EL (cell line): ENCODE measurements at places on chromosomes 5 and 9.
A peak's percentile ranks its signal among the peaks of the same experiment; 100 is the strongest.

GRCh38 chr9:37309136-37309535 lies 113.4 kb upstream of the GRHPR start:
- peak; percentile 73 for DNase-seq

DNA sequence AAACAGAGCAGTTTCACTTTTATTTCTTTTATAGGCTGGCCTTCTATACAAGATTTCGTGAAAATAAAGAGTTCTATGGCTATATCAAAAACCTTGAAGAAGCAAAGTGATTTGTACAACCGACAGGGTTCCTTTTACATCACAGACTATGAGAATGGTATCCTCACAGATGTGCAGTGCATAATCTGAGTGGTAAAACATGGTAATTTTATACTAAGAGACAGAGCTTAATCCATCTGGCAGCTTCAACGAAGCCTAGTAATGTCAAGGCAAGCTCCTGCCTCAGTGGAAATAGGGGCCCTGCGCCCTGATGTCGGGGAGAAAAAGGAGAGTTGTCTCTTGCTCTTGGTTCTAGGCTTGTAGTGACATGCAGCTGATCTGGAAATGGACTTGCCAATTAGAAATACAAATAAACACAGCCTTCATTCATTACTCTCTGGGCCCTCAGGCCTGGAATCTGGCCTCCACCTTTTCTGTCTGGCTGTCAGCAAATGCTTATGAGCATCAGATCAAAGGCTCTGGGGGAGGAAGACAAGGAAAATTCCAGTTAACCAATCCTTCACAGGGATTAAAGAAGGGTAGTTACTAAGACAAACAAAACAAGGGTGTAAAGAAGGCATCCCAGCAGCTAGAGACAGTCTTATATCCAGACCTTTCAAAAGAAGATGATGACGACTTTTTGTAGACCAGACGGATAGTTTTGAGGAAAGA lies 33.6 kb upstream of the TRIM32 start:
- no peak for DNase-seq

DNA sequence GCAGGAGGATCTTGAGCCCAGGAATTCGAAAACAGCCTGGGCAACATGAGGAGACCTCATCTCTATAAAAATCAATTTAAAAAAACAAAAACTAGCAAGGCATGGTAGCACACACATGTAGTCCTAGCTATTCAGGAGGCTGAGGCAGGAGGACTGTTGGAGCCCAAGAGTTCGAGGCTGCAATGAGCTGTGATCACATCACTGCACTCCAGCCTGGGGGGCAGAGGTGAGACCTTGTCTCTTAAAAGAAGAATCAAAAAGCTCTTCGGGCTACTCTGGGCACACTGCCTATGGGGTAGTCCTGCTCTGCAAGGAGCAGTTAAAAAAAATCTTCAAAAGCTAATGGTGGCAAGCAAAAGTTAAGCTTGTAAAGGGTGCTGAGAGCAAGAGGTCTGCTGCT lies 23.5 kb downstream of the SKP1 start:
- no peak for DNase-seq

DNA sequence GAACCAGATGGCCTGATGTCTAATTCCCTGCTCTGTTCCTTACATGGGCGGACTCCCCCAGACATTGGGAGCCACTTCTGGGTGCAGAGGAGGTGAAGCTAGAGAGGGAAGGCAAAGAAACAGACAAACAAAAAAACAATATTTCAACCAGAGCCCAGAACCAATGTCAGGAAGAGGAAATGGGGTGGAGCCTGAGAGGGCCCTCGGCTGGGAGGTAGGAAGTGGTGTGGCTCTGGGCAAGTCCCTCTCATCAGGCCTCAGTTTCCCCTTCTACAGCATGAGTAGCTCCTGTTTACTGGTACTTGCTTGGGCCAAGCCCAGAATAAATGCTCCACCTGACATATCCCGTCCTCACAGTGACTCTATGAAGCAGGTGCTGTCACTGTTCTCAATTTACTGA lies 11.1 kb downstream of the SH2D3C start:
- no peak for DNase-seq

DNA sequence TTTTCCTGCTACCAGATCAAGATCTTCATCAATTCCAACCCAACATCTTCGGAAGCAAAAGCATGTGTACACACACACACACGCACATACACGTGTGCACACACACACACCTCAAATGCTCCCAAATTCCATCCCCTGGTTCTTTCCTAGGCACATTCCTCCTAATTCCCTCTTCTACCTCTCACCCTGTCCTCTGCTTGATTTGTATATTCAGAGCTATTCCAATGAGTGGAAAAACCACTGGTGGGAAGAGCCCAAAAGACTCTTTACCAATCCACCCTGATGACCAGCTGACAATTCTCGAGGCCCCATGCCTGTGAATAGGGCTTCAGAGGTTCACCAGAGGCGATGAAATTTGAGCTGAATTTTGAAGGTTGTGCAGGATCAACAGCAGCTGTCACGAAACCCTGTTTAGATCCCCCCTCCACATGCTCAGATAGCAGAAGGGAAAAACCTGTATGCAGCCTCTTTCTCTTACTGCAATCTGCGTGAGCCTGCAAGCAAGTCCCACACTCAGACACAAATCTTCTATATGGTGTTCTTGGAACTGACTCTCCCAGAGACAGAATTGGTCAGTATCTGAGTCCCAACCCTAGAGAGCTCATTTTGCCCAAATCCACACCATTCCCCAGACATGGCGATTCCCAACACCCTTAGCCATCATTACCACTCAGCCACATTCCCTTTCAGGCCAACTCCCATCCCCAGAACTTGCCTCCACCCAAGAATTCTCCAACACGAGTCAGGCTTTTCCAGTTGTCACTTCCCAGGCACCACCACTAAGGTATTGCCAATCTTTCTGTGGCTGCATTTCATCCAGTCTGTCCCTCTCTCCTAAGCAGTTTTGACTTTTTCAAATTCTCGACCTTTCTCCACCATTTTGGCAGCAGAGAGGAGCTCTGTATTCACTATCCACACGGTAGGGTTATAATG lies 4.3 kb upstream of the TRIO start:
- no peak for DNase-seq

- no peak for DNase-seq
These were observed 316.2 kb downstream of the BRINP1 start for GRCh38 chr9:119053070-119053469.

DNA sequence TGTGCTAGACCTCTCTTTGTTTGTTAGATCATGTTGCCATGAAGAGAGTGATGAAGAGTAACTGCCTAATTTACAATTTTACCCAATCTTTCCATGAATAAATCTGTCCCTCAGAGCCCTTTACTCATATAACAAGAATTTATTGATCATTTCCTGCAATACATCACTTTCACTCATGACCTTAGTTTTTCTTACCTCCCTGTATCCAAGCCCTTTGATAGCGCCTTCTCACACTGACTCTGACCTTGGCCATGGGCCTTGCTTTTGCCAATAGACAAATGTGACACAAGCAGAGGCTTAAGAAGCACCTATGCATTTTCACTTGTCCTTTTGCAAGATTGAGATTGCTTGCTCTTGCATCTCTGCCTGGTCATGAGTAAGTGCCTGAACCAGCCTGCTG lies 288.1 kb downstream of the NNT start:
- no peak for DNase-seq

DNA sequence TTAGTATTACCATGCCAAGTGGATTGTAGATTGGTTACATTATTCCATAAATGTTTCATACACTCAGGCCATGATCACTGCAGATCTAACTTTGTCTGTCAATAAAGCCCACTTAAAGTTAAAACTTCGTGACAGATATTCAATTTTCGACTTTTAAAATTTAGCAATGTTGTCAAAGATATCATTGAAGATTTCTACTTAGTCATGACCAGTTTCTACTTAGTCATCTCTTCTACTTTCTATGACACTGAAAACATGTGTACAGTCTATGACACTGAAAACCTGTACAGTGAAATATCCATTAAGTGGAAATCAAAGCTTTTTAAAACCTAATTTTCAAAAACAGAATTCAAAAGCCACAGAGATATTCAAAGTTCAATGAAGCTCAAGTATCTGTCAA lies 258.2 kb downstream of the MCTP1 start:
- DNase-seq: no peak

GRCh38 chr5:160432196-160432595 lies 10.5 kb downstream of the PTTG1 start:
- no peak for DNase-seq

GRCh38 chr9:102778746-102779145 lies 216.4 kb upstream of the CYLC2 start:
- DNase-seq: no peak

DNA sequence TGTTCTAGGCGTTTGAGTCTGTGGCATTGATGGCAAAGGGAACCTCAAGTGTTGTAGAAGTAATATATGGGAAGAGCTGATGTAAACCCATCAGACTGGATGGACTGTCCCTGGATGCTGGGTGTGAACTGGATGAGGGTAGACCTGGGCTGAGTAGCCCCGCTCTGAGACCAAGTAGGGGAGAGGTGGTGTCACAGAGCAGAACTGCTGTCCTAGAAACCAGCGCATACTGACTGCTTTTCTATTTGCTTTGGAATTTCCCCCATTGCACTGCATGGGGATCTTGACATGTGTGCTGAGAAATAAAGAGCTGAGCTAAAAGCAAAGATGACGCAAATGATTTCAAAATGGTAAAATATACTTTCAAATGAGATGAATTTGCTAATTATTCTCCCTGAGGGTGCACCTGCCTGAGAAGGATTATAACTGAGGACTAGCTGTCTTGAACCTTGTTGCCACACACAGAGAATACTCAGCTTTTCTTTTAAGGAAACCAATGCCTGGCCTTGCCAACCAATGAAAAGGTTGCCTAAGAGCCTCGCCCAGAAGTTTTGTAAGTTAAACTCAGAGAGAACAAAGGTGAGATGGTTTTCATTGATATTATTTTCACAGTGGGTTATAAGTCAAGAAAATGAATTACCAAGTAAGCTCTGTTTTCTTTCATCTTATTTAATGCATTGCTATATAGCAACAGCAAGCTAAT lies 44.8 kb downstream of the NIM1K start:
- no peak for DNase-seq

- DNase-seq: no peak
These were observed 19.8 kb downstream of the CORO2A start for GRCh38 chr9:98172604-98173003.

DNA sequence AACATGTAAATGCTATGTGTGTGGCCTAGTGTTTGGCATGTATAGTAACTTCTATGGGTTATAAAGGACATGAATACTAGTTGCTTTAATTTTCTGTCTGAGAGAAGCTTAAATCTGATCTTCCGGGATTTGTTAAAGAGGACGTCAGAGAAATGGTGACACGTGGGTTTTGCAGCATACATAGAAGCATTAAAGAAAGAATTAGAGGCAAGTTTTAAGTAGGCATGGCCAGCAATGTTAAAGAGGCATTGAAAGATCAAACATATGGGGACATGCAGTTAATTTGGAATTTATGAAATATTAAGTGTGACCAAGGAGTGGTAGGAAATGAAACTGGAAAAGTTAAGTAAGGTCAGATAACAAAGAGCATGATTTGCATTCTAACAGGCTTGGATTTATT lies 311.4 kb upstream of the RIOK2 start:
- DNase-seq: no peak

DNA sequence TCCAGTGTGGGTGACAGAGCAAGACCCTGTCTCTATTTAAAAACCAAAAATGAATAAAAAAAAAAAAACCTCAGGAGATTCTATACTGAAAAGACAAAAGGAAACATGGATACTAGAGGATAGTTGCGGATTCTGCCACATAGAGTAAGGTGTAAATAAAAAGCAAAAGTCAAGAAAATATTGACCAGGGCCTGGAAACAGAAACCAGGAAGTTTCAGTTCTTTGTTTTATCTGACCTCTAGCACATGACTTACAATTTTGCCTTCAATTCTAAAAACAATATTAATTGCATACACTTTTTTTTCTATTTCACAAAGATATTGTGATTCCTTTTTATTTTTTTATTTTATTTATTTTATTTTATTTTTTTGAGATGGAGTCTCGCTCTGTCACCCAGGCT lies 96.2 kb upstream of the NMUR2 start:
- DNase-seq: no peak

DNA sequence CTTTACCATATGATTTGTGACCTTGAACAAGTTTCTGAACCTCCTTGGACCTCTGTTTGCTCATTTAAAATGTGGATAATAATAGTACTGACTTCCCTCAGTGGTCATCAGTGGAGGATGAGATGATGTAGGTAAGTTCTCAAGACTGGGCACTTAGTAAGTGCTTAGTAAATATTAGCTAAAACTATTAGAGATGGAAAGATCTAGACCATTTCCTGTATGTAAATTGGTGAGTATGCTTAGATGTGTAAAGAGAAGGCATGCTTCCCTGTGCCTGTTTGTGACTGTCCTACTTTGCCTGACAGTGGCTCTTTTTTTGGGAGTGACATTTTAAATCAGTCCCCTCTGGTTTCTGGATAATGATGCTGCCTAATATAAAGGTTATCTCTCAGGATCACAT lies 288.1 kb downstream of the GABRB2 start:
- no peak for DNase-seq

DNA sequence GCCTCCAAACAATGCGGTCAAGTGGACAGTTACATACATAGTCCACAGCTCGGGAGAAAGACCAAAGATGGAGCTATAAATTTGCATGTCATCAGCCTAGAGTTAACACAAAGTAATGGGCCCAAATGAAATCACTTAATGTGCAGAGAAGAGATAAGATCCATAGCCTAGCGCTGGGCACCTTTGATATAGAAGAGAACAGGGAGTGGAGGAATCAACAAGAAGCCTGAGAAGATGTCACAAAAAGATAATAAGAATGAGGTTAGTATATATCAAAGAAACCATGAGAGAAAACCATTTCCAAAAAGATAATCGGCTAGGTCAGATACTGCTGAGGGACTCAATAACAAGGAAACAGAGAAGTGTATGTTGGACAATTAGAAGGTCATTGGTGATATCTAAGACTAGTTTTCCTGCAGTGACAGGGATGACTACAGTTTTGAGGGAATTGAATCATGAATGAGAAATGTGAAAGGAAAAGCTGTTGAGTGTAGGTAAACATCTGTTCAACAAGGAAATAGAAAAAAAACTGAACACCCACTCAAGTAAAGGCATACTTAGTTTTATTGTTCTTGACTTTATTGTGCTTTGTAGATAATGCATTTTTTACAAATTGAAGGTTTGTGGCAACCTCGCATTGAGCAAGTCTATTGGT lies 68.7 kb upstream of the CDH6 start:
- no peak for DNase-seq

- peak; percentile 48 for DNase-seq
These were observed 242.1 kb upstream of the NUDT12 start for GRCh38 chr5:103804711-103805110.

DNA sequence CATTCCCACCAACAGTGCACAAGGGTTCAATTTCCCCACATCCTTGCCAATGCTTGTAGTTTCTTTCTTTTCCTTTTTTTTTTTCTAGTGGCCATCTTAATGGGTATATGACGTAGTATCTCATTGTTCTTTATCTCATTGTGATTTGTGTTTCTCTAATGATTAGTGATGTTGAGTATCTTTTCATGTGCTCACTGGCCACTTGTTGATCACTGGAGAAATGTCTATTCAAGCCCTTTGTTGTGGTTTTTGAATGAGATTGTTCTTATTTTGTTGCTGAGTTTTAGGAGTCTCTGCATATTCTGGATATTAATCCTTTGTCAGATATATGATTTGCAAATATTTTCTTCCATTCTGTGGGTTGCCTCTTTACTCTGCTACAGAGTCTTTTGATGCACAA lies 1.6 kb upstream of the TMED9 start:
- no peak for DNase-seq
